ENCODE measurements at places on chromosomes 6 and 20. TPM values are rescaled to one million over a fixed set of nuclear protein-coding genes. Genes with fewer than 3 reads are reported as not detected.

RIMS4 gene
- total RNA-seq, result 52.0 TPM

RSPH9 gene
- 6.9 TPM for total RNA-seq

NFKBIE gene
- total RNA-seq, result 7.8 TPM

RFX6 gene
- total RNA-seq, result not detected

CCN2 gene
- 5.6 TPM for total RNA-seq

GRM4 gene
- total RNA-seq, result 5.3 TPM

C20orf202 gene
- 1.3 TPM for total RNA-seq

LGSN gene
- 0.63 TPM for total RNA-seq

MYO6 gene
- 40.1 TPM for total RNA-seq

MC3R gene
- not detected for total RNA-seq

CHRNA4 gene
- total RNA-seq, result 21.0 TPM

TRIM40 gene
- total RNA-seq, result not detected

KCNQ5 gene
- 26.9 TPM for total RNA-seq

ZNF311 gene
- total RNA-seq, result 8.1 TPM

SPATS1 gene
- total RNA-seq, result not detected

CCR6 gene
- not detected for total RNA-seq

EYS gene
- total RNA-seq, result 1.9 TPM

PPP1R10 gene
- 55.7 TPM for total RNA-seq

EYA4 gene
- total RNA-seq, result 0.94 TPM

PTK6 gene
- not detected for total RNA-seq

VARS2 gene
- total RNA-seq, result 41.9 TPM

CEP57L1 gene
- total RNA-seq, result 88.6 TPM

VSX1 gene
- total RNA-seq, result not detected

TMEM217 gene
- not detected for total RNA-seq

MMS22L gene
- 39.4 TPM for total RNA-seq

POLH gene
- 17.8 TPM for total RNA-seq

OR2H1 gene
- not detected for total RNA-seq

CABLES2 gene
- total RNA-seq, result 7.2 TPM

HLA-A gene
- total RNA-seq, result 48.5 TPM

C6orf118 gene
- total RNA-seq, result 23.5 TPM

HLA-DRB5 gene
- total RNA-seq, result not detected

DAAM2 gene
- total RNA-seq, result 14.1 TPM

EZR gene
- total RNA-seq, result 113 TPM

ARMC12 gene
- 0.31 TPM for total RNA-seq

MEI4 gene
- 0.31 TPM for total RNA-seq

FAM162B gene
- 1.3 TPM for total RNA-seq

HSPA1L gene
- 3.1 TPM for total RNA-seq

DZANK1 gene
- 6.6 TPM for total RNA-seq

ROS1 gene
- total RNA-seq, result not detected

UBE3D gene
- 21.3 TPM for total RNA-seq

ADGRF1 gene
- total RNA-seq, result not detected

MAP7 gene
- total RNA-seq, result 9.4 TPM

KCNK5 gene
- total RNA-seq, result not detected

TFAP2D gene
- total RNA-seq, result not detected

TRMT6 gene
- 6.9 TPM for total RNA-seq

RHAG gene
- 0.31 TPM for total RNA-seq

CALHM5 gene
- 0.31 TPM for total RNA-seq

DCDC2 gene
- 1.3 TPM for total RNA-seq

NMBR gene
- 6.6 TPM for total RNA-seq

POM121L2 gene
- total RNA-seq, result not detected

FAM83C gene
- not detected for total RNA-seq
